HT-29 (cell line): ENCODE measurements at places on chromosomes 13 and 19.

- no peak for DNase-seq
Measured at GRCh38 chr19:58325311-58326022, 1.3 kb upstream of the ZSCAN22 start.

GRCh38 chr19:32971715-32972540 is at the start of the genes CEP89 and FAAP24:
Gene CEP89, minus strand, starts transcription at chr19:32971958. Its CDS starts 84 bp downstream, at chr19:32971874.
Gene FAAP24, plus strand, starts transcription at chr19:32972242. Its CDS starts 955 bp downstream, at chr19:32973197.
- peak; percentile 100 for DNase-seq

DNA sequence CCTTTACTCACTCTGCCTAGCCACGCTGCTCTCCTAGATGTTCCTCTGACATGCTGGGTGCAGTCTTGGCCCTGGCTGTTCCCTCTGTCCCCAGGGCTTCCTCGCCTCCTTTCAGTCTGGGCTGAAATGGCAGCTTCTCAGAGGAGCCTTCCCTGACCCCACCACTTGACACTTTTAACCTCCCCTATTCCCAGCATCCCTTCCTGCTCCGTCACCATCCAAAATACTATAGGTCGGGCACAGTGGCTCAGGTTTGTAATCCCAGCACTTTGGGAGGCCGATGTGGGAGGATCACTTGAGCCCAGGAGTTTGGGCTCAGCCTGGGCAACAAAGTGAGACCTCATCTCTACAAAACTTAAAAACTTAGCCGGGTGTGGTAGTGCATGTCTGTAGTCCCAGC is 2.6 kb downstream of the FAM187B start:
- DNase-seq, result no peak

DNA sequence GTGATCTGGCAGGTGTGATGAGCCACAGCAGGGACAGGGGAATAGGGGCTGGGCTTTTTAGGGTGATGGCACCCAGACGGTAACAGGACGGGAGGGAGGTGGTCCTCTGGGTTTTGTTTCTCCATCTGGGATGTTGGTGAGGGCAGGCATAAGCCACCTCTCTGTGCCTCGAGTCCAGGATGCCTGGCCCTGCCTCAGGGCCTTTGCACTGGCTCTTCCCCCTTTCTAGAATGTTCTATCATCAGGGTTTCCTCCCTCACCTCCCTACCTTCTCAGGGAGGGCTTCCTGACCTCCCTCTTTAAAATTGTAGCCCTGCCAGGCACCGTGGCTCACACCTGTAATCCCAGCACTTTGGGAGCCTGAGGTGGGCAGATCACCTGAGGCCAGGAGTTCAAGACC is 6.6 kb downstream of the CERS4 start:
- DNase-seq, result no peak

DNA sequence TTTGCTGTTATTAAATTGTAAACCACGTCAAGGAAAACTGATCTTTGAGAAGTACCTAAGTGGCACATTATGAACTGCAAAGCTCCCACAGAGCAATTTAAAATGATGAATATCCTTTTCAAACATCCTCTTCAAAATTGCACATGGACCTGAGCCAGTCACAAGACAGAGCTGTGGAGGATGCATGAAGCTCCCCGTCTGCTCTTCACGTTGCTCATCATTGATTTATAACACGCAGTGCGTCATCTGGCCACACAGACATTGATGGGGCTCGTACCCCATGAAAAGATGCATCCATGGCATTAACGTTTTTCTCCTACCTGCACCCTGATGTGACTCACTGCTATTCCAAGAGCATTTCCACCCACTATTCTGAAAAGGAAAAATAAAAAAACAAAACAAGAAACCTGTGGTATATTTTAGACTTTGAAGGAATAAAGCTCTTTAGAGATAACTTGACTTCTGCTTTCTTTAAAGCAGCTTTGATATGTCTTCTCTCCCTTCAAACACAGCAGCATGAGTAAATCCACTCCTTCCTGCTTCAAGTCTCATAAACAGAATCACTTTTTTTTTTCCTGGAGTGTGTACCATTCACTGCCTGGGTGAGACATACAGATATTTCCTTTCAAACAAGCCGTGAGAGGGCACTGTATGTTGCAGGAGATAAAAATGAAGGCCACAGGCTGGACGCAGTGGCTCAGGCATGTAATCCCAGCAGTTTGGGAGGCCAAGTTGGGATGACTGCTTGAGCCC is 7.2 kb upstream of the SERTM1 start:
- no peak for DNase-seq
